ENCODE measurements at places on chromosomes 11 and 22. TPM values are rescaled to one million over a fixed set of nuclear protein-coding genes. Genes with fewer than 3 reads are reported as not detected.

GRCh38 chr11:132187814-132188213 is 817.4 kb downstream of the NTM start:
- DNase-seq: no peak

DNA sequence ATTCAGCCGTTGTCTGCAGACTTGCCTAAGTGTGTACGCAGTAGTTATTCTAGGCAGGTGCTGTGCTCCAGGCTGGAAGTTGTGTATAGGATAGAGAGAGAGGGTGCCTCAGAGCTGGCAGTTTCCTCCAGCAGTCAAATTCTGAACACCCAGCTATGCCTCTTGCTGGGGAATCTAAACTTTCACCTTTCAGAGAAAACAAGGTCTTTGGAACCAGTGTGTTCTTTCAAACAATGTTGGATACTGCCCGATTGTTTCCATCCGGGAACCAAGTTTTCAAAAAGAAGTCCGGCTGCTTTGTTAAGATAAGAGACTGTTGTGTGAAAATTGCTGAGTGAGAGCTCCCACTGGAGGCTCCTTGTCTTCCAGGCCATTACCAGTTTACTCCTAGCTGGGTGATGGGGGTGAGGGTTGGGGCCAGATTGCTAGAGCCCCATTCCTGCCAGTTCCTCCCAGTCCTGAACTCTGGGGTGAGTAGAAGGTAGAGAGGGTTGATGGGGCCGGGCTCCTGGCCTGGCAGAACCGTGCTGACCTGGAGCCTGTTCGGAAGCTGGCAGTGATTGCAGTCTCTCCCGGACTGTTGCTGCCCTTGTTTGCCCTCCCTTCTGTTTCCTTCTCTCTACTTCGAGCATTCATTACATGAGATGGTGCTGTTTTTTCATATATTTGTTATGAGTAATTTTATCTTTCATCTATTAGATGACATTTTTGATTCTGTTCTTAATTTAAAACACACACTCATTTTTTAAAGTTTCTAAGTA is 150.2 kb downstream of the TEAD1 start:
- no peak for DNase-seq

DNA sequence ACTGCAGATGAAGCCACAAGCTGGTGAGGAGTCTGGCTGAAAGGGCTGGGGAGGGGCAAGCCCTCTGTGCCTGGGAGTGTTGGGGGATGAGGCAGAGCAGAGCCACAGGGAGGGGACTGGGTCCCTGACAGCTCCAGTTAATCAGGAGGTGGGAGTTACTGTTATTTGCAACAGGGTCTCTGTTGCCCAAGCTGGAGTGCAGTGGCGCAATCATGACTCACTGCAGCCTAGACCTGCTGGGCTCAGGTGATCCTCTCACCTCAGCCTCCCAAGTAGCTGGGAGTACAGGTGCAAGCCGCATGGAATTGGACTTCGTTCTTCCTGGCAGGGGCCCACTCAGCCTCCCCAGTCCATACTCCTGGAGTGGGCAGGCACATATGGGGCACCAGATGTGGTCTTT is 7.7 kb downstream of the SCN2B start:
- DNase-seq: no peak

DNA sequence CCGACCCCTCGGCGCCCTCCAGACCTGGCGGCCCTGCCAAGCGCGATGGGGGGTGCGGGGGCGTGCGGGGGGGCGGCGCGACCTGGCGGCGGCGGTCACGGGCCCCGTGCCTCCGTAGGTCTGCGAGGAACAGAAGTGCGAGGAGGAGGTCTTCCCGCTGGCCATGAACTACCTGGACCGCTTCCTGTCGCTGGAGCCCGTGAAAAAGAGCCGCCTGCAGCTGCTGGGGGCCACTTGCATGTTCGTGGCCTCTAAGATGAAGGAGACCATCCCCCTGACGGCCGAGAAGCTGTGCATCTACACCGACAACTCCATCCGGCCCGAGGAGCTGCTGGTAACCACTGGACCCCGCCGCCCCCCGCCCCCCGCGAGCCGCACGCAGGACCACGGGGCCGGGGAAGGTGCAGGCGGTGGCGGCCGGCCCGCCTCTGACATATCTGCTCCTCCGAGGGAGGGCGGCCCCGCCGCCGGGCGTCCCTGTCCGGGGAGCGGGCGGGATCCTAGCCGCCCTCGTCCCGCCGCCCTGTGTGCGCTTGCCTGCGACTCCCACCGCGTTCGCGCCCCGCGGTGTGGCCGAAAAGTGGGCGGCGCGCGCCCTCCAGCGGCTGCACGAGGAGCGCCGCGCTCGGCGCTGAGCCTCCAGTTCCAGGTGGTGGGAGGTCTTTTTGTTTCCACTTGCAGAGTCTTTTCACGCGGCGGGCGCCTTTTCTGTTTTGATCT is 2.1 kb downstream of the CCND1 start:
- no peak for DNase-seq

- DNase-seq: peak; percentile 54
Measured at GRCh38 chr22:23357053-23357452, 176.7 kb downstream of the BCR start.

The OR4A15 gene
- total RNA-seq: not detected

Measured in dermis microvascular lymphatic vessel endothelial cell (primary cell).